Activated T-helper 1 cell treated with Interleukin-2 at 50 U/mL for 16 hours (primary cell): ENCODE measurements at places on chromosomes 2 and 18.

GRCh38 chr2:47087051-47087450 is 68.1 kb downstream of the STPG4 start:
- no peak for DNase-seq

DNA sequence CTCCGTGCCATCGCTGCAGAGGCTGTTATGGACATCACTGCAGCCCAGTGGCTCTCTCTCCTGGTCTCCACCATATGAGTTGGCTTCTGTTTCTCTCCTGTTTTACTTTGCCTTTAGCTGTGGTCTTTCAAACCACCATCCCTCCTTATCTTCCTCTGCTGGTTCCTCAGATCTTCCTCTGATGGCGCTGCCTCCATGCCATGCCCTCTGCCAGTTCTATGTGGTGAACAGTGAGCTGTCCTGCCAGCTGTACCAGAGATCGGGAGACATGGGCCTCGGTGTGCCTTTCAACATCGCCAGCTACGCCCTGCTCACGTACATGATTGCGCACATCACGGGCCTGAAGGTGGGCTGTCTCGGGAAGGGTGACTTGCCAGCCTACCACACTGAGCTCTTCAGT is 13.1 kb downstream of the TYMS start:
- DNase-seq, result no peak

GRCh38 chr2:41717839-41718238 is 330.0 kb upstream of the PKDCC start:
- DNase-seq, result no peak

DNA sequence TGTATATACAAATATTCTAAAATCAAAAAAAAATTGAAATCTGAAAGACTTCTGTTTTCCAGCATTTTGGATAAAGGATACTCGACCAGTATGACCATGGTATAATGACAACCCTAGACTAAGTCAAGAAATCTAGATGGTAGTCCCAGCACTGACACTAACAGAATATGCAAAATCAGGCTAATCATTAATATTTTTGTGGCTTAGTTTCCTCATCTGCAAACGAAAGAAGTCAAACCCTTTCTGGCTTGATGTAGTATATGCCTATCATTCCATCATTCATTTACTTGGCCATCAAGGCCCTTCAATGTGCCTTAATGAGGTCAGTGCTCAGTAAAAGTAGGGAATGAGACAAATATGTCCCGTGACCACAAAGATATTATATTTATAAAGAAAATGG is 83.5 kb downstream of the NCKAP5 start:
- no peak for DNase-seq
